Astrocyte (in vitro differentiated cells and primary cell): ENCODE measurements at places on chromosomes 5 and 9. TPM values are rescaled to one million over a fixed set of nuclear protein-coding genes. Genes with fewer than 3 reads are reported as not detected.
A peak's percentile ranks its signal among the peaks of the same experiment; 100 is the strongest.

- DNase-seq: no peak
- no peak overlapping the region for H3K4me3 ChIP-seq
- H3K27me3 ChIP-seq: no peaks in the 10 kb centered on the region
- H3K36me3 ChIP-seq: no peaks in the 10 kb centered on the region
Measured at GRCh38 chr5:41337724-41338123, 124.4 kb upstream of the C6 start.

DNA sequence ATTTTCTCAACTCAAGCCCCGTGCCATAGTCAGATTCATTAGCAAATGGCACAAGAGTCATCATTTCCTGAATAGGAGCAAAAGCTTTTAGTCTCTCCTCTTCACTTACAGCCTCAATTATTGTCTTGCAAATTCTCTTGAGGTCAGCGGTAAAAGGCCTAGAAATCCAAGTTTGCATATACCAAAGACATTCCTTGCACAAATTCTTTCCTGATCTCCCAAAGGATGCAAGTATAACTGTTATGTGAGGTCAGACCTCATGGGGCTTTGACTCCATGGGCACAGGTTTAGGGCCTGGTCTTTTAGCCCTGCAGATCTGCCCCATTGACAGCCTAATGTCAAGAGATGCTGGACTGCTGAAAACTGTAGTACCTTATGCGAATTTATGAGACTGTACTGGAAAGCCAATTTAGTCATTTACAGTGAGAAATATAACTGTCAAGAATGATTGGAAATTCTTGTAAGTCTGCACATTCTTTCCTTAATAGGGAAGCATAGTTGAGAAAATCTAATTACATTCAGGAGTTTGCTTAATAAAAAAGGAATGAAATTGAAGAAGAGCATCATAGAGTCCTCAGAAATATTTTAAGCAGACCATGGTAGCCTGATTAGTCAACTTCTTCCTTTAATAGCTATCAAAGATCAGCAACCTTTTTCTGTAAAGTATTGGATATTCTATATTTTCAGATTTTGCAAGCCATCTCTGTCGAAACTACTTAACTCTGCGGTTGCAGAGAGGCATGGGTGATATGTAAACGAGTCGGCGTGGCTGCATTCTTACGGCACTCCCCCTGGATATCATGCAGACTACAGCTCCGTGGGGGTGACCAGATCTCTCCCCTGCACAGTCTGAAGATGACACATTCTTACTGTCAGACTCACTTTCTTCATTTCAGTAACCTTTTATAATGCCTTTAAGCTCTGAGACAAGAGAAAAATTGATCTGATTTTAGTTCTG lies 45.2 kb downstream of the GCNT4 start:
- no peak overlapping the region for H3K4me3 ChIP-seq
- no peak overlapping the region for H3K27ac ChIP-seq
- no peaks in the 10 kb centered on the region for H3K36me3 ChIP-seq
- H3K27me3 ChIP-seq: no peaks in the 10 kb centered on the region
- peak; percentile 25 for DNase-seq
- H3K4me1 ChIP-seq: no peaks in the 10 kb centered on the region

- H3K27ac ChIP-seq: no peak overlapping the region
- H3K36me3 ChIP-seq: no peaks in the 10 kb centered on the region
- H3K4me3 ChIP-seq: no peak overlapping the region
- H3K27me3 ChIP-seq: no peaks in the 10 kb centered on the region
- DNase-seq: no peak
Measured at GRCh38 chr5:161167016-161167767, 315.2 kb upstream of the ATP10B start.

The KCNN2 gene
- total RNA-seq: 0.29 and 0.32 TPM in 2 replicates

The GPR151 gene
- total RNA-seq: not detected in 2 replicates

GRCh38 chr9:17739022-17739421 lies 160.2 kb downstream of the SH3GL2 start:
- DNase-seq: no peak
- no peaks in the 10 kb centered on the region for H3K36me3 ChIP-seq
- no peak overlapping the region for H3K27ac ChIP-seq
- H3K4me3 ChIP-seq: no peak overlapping the region
- no peaks in the 10 kb centered on the region for H3K4me1 ChIP-seq
- no peaks in the 10 kb centered on the region for H3K27me3 ChIP-seq

DNA sequence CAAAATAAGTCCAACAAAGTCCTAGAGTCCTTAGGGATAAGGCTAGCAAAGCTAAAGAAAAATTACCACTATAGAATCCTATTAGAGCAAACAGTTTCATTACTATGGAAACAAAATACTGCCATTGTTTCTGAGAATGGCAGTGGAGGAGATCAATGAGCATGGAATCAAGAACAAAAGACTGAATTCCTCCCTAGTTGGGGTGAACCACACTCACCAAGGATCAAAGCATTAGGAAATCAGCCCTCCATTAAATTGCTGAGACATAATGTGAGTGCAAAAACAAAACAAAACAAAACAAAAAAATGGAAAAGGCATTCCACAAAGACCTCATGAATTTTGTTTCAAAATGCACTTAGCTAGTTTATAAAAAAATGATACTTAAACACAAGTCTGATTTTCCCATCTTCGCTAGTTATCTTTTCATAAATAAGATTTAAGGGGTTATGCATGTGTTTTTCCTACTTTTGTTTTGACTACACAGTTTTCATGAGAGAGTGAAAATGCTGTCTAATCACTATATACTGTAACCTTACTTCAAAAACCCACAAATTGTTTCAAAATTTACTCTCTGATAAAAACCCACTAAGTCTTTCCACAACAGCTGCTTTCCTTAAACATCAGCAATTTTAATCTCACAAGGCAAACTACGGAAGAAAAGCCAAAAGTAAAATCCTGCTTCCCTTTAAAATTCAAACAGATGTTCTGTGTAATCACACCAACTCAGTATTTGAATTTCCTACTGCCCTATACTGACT lies 9.7 kb downstream of the SERINC5 start:
- no peaks in the 10 kb centered on the region for H3K36me3 ChIP-seq
- no peaks in the 10 kb centered on the region for H3K27me3 ChIP-seq
- H3K27ac ChIP-seq: peak overlapping the region; percentile 96
- peak; percentile 71 for DNase-seq
- H3K4me3 ChIP-seq: peak overlapping the region; percentile 49

- no peaks in the 10 kb centered on the region for H3K27me3 ChIP-seq
- H3K36me3 ChIP-seq: peaks cover 2% of the 10 kb centered on the region
- peak overlapping the region; percentile 90 for H3K4me3 ChIP-seq
- peak overlapping the region; percentile 92 for H3K27ac ChIP-seq
Measured at GRCh38 chr5:148384380-148384737, 601 bp downstream of the FBXO38 start.

DNA sequence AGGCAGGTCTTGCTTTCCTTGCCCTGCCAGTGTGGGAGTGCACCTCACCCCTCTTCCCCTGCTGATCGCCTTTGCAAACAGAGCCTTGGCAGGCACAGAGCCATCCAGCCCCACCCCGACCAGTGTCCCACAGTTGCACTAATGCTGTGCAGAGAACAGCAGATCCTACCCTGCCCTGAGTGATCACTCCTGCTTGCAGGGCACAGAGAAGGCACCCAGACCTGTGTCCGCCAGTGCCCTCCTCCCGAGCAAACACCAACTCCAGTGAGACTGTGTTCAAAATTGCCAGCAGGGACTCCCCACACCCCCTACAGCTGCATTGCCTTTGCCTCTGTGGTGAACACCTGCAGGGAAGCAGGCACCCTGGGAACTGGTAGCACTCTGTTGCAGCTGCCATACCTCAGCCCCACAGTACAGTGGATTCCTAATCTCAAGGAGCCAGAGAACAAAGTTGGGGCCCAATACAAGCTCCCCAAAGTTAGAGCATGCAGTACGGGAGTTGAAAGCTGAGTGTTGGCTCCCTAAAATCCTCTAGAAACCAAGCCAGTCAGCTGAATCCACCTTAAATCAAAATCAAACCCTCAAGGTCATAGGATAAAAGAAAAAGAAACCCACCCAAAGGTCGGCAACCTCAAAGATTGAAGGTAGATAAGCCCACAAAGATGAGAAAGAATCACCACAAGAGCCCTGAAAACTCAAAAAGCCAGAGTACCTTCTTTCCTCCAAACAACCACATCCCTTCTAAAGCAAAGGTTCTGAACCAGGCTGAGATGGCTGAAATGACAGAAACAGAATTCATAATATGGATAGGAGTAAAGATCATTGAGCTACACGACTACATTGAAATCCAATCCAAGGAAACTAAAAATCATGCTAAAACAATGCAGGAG lies 92.9 kb upstream of the PIK3R1 start:
- H3K27ac ChIP-seq: no peak overlapping the region
- no peaks in the 10 kb centered on the region for H3K36me3 ChIP-seq
- H3K4me1 ChIP-seq: no peaks in the 10 kb centered on the region
- H3K27me3 ChIP-seq: no peaks in the 10 kb centered on the region
- H3K4me3 ChIP-seq: no peak overlapping the region

GRCh38 chr5:93607367-93608258 lies 24.6 kb downstream of the NR2F1 start:
- peaks cover 39% of the 10 kb centered on the region for H3K27me3 ChIP-seq
- no peaks in the 10 kb centered on the region for H3K36me3 ChIP-seq
- H3K27ac ChIP-seq: peak overlapping the region; percentile 63
- peaks cover 47% of the 10 kb centered on the region for H3K4me1 ChIP-seq
- peak overlapping the region; percentile 62 for H3K4me3 ChIP-seq
- DNase-seq: peak; percentile 87

The TRIM36 gene
- total RNA-seq: 4.4 and 5.9 TPM in 2 replicates

GRCh38 chr9:123821619-123822018 lies 108.3 kb downstream of the DENND1A start:
- H3K36me3 ChIP-seq: no peaks in the 10 kb centered on the region
- no peak overlapping the region for H3K4me3 ChIP-seq
- no peak for DNase-seq
- H3K27ac ChIP-seq: no peak overlapping the region
- no peaks in the 10 kb centered on the region for H3K27me3 ChIP-seq
- no peaks in the 10 kb centered on the region for H3K4me1 ChIP-seq

GRCh38 chr5:75460942-75461610 lies 50.4 kb downstream of the CERT1 start:
- no peak for DNase-seq
- no peaks in the 10 kb centered on the region for H3K36me3 ChIP-seq
- no peak overlapping the region for H3K4me3 ChIP-seq
- no peaks in the 10 kb centered on the region for H3K4me1 ChIP-seq

GRCh38 chr5:54669285-54669684 lies 151.7 kb downstream of the SNX18 start:
- peaks cover 15% of the 10 kb centered on the region for H3K4me1 ChIP-seq
- H3K4me3 ChIP-seq: no peak overlapping the region
- no peaks in the 10 kb centered on the region for H3K27me3 ChIP-seq
- no peaks in the 10 kb centered on the region for H3K36me3 ChIP-seq
- no peak overlapping the region for H3K27ac ChIP-seq

GRCh38 chr9:2771087-2771486 lies 53.8 kb downstream of the KCNV2 start:
- H3K4me1 ChIP-seq: no peaks in the 10 kb centered on the region
- DNase-seq: peak; percentile 57
- H3K4me3 ChIP-seq: no peak overlapping the region
- H3K36me3 ChIP-seq: peaks cover 28% of the 10 kb centered on the region
- no peaks in the 10 kb centered on the region for H3K27me3 ChIP-seq
- no peak overlapping the region for H3K27ac ChIP-seq

- H3K27ac ChIP-seq: no peak overlapping the region
- no peak for DNase-seq
- no peak overlapping the region for H3K4me3 ChIP-seq
- H3K36me3 ChIP-seq: no peaks in the 10 kb centered on the region
- no peaks in the 10 kb centered on the region for H3K4me1 ChIP-seq
- no peaks in the 10 kb centered on the region for H3K27me3 ChIP-seq
Measured at GRCh38 chr9:100167915-100168654, 69.0 kb downstream of the INVS start.

GRCh38 chr5:43482490-43483297 lies 971 bp downstream of the TMEM267 start:
- peaks cover 5% of the 10 kb centered on the region for H3K4me1 ChIP-seq
- H3K27ac ChIP-seq: peak overlapping the region; percentile 97
- no peaks in the 10 kb centered on the region for H3K36me3 ChIP-seq
- DNase-seq: peak; percentile 14
- H3K4me3 ChIP-seq: peak overlapping the region; percentile 90

- H3K4me1 ChIP-seq: peaks cover 7% of the 10 kb centered on the region
- H3K27me3 ChIP-seq: no peaks in the 10 kb centered on the region
- H3K4me3 ChIP-seq: no peak overlapping the region
Measured at GRCh38 chr9:93071464-93071863, 13.0 kb downstream of the SUSD3 start.

DNA sequence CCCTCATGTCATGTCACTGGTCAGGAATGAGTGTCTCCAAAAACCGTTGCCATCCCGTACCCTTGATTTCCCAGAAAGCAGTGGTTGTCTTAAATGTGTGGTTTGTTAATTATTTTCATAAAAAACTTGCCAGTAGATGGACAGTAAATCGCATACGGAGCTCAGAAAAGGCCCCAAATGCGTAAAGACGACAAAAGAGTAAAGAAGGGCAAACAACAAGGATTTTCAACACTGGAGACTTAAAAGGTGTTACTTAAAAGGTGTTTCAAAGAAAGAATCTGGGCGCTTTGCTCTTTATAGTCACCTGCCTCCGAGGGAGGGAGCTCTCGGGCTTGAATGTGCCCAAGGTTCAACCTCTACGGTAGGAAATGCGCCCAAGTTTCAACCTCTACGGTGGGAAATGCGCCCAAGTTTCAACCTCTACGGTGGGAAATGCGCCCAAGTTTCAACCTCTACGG lies 734 bp downstream of the KIF27 start:
- H3K27me3 ChIP-seq: no peaks in the 10 kb centered on the region
- H3K36me3 ChIP-seq: no peaks in the 10 kb centered on the region
- DNase-seq: peak; percentile 35
- H3K4me3 ChIP-seq: peak overlapping the region; percentile 70
- peak overlapping the region; percentile 62 for H3K27ac ChIP-seq

The RGMB gene
- total RNA-seq: 42.8 and 48.7 TPM in 2 replicates

DNA sequence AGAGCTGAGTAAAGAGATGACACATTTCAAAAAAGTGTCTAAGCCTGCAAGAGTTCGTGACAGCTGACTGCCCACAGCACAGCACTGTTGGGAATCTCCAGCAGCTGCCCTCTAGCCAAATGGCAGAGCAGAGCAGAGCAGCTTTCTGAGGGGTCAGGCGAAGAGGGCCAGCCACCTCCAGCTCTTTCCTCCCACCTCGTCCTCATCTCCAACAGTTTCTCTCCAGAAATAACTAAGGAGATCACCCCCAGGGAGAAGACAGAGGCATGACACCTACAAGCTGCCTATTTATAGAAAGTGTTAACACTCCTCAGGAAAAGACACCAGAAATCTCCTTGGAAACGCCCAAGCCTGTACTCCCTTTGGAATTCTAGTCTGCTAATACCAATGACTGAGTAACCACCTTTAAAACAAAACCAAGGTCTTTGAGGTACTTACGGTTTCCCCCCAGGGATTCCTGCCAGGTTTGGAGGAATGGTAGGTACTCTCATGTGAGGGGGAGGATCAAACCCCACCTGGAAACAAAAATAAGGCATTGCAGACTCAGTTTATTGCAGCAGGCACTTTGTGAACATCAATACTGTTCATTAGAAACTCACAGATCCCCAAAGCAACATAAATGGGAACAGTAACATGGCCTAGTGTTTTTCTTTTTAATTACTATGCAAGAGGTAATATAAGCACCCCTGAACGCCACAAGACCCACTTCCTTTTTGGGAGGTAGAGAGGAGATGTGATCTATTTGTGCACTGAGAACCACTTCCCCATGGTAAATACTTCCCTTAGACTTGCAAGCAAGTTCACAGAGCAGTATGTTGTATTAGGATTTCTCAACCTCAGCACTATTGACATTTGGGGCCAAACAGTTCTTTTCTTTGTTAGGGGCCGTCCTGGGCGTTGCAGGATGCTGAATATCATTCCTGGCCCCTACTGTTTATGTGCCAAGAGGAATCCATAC lies 79.3 kb downstream of the TLE1 start:
- peaks cover 4% of the 10 kb centered on the region for H3K36me3 ChIP-seq
- H3K27ac ChIP-seq: no peak overlapping the region
- H3K4me1 ChIP-seq: peaks cover 17% of the 10 kb centered on the region
- H3K4me3 ChIP-seq: no peak overlapping the region
- H3K27me3 ChIP-seq: no peaks in the 10 kb centered on the region

GRCh38 chr9:114221706-114222465 lies 66.5 kb downstream of the COL27A1 start:
- H3K36me3 ChIP-seq: no peaks in the 10 kb centered on the region
- H3K4me3 ChIP-seq: no peak overlapping the region
